Stimulated activated CD4-positive, alpha-beta T cell treated with anti-CD3 and anti-CD28 coated beads, Interleukin-12 subunit alpha, Interleukin-12 subunit beta, amount 100 ng/mL, for 4 hours (primary cell): ENCODE measurements at places on chromosomes 6 and 20.

DNA sequence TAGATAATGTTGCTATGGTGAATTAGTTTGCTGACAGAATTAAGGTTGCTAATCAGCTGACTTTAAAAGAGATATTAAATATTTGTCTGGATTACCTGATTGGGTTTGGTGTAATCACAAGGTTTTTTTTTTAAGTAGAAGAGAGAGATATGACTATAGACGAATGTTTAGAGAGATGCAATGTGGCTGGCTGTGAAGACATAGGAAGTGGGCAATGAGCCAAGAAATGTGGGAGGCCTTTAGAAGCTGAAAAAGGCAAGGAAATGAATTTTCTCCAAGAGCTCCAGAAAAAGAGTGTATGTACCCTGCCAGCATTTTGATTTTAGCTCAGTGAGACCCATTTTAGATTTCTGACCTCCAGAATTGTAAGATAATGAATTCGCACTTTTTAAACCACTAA, 598.3 kb downstream of the PKHD1 start:
- DNase-seq, result no peak

GRCh38 chr6:99602520-99603420, 3.9 kb upstream of the PRDM13 start:
- no peak for DNase-seq

DNA sequence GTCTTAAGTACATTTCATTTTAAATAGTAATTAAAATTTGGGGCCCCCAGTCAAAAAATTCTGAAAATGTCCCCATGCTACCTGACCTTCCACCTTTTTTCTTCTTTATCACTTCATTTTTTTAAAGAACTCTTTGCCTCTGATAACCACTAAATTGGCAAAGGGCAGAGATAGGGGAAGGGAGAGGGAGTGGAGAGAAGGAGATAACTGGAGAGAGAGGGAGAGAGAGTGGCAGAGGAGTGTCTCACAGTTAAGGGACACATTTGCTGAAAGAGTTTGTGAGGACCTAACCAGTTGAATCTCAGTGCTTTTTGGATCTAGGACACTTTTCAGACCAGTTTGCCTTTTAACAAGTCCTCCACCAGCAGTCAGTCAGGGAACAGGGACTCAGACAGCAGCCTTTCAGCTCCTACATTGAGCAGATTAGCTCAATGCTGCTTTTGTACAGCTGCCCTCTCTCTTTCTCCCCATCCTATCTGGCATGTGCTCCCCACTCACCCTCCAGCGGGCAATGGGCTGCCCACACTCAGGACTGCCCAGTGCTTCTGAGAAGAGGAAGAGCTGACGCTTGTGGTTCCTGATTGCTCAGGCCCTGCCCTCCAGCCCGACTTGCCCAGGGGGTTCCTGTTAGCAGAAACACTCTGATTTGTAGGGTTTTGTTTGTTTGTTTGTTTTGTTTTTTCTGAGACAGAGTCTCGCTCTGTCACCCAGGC, 14.4 kb downstream of the ARMC2 start:
- no peak for DNase-seq

- no peak for DNase-seq
Observed at GRCh38 chr20:32440069-32440757, 82.1 kb downstream of the ASXL1 start.

GRCh38 chr20:38932457-38933120, 6.4 kb downstream of the FAM83D start:
- DNase-seq, result no peak

DNA sequence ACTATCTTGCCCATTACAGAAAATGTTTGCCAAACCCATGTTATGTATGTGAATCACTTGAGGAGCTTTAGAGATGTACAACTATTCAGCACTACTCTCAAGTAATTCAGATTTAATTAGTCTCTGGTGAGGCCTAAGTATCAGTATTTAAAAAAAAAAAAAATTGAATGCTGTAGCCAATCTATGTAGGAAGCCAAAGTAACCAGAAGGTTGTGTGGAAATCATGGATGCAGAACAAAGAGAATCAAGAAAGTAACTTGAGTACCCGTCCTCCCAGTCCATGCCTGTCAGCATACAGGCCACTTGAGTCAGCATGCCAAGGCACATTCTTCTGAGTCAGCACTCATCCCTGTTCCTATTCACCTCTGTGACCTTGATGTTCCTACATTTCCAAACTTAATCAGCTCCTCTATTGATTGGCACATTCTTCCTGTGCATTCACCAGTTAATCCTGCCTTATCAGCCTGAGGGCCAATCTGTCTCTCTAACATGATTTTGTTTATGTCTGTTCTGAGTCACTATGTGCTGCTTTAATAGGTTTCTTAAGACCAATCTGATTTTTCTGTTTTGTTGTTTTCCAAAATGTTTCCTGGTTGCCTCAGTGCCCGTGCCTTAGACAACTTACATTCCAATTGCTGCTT, 165.6 kb downstream of the KCNQ5 start:
- no peak for DNase-seq

GRCh38 chr20:12962895-12963294, 45.9 kb upstream of the SPTLC3 start:
- DNase-seq, result no peak

DNA sequence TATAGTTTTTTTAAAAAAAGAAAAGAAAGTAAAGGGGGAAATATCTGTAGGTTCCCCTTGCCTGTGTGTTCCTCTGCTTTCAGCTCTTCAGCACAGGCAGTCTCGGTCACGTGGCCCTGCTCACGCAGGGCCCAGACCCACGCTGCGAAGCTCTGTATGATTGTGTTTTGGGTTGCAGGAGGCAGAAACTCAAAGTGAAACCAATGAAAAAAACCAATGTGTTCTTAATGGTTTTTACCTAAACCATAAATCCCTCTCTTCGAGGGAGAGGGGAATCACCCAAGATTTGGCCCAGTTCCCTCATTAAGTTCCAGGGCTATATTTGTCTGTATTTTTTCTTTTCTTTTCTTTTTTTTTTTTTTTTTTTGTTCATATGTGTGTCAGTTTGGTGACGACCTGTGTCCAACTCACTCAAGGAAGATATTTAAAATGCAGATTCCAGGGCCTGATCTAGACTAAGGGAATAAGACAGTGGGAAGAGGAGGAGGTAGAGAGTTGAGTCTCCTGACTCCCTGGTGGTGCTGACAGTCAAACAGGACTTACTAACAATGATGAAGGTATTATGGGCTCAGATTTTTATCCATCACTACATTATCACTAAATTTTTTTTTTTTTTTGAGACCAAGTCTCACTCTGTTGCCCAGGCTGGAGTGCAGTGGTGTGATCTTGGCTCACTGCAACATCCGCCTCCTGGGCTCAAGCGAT, 33.8 kb upstream of the RREB1 start:
- peak; percentile 58 for DNase-seq

- no peak for DNase-seq
Observed at GRCh38 chr6:25218346-25218745, 60.8 kb upstream of the CARMIL1 start.

GRCh38 chr6:137443901-137444300, 50.3 kb downstream of the OLIG3 start:
- no peak for DNase-seq

DNA sequence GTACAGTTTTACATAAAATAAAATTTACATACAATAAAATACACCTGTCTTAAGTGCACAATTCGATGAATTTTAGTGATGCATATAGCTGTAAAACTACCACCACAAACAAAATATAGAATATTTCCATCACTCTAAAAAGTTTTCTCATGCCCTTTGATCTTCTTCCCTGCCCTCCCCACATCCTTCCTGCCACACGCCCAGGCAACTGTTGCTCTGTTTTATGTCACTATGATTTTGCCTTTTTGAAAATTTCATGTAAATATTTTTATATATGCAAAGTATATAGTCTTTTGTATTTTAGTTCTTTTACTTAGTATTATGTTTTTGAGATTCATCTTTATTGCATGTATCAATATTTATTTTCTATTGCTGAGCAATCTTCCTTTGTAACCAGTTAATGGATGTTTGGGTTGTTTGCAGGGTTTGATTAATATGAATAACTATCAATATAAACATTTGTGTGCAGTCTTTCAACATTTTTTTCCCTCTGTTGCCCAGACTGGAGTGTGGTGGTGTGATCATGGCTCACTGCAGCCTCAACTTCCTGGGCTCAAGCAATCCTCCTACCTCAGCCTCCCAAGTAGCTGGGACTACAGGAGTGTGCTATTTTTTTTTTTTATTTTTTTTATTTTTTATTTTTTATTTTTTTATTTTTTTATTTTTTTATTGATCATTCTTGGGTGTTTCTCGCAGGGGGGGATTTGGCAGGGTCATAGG, 23.8 kb upstream of the SAMHD1 start:
- DNase-seq, result no peak
